Mesendoderm (in vitro differentiated cells): ENCODE measurements at places on chromosomes 7 and 10.

DNA sequence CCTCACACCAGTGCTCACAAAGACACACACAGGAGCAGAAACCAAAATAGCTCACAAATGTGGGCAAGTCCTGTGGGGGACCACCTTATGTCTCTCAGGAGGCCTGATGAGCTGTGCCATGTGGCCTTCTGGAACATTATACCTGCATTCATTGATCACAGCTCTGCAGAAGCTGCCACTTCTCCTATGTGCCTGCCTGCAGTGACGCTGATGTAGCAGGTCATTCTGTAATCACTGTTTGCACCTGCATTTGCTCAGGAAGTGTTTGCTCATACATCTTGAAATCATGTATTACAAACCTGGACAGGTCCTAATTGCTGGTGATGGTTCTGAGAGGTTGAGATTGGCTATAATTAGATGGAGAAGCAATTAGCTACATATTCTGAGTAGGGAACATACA lies 310.2 kb downstream of the AUTS2 start:
- no peaks in the 10 kb centered on the region for H3K36me3 ChIP-seq
- H3K4me1 ChIP-seq, result no peaks in the 10 kb centered on the region
- H3K27me3 ChIP-seq, result no peaks in the 10 kb centered on the region
- DNase-seq, result no peak
- H3K27ac ChIP-seq, result no peak overlapping the region
- no peak overlapping the region for H3K4me3 ChIP-seq

- no peak for DNase-seq
- no peaks in the 10 kb centered on the region for H3K27me3 ChIP-seq
- H3K36me3 ChIP-seq, result no peaks in the 10 kb centered on the region
Observed at GRCh38 chr7:43937444-43937843, 11.2 kb downstream of the UBE2D4 start.

GRCh38 chr10:7558036-7558435 lies 108.7 kb downstream of the ITIH5 start:
- H3K36me3 ChIP-seq, result no peaks in the 10 kb centered on the region
- no peak overlapping the region for H3K27ac ChIP-seq
- no peaks in the 10 kb centered on the region for H3K4me1 ChIP-seq
- H3K4me3 ChIP-seq, result no peak overlapping the region
- DNase-seq, result no peak

DNA sequence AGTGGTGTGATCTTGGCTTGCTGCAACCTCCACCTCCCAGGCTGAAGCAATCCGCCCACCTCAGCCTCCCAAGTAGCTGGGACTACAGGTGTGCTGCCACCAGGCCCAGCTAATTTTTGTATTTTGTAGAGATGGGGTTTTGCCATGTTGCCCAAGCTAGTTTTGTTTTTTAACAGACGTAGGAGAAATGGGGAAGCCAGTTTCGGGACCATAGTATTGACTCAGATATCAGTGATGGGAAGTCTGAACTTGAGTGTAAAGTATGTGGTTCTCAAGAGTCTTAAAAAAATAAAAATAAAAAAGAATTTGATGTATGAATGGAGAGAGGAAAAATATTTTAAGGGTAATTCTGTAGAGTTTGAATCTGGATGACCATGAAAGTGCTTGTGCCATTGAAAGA lies 34.2 kb downstream of the SP4 start:
- H3K4me3 ChIP-seq, result no peak overlapping the region
- H3K4me1 ChIP-seq, result no peaks in the 10 kb centered on the region
- DNase-seq, result no peak
- no peak overlapping the region for H3K27ac ChIP-seq
- H3K36me3 ChIP-seq, result no peaks in the 10 kb centered on the region

DNA sequence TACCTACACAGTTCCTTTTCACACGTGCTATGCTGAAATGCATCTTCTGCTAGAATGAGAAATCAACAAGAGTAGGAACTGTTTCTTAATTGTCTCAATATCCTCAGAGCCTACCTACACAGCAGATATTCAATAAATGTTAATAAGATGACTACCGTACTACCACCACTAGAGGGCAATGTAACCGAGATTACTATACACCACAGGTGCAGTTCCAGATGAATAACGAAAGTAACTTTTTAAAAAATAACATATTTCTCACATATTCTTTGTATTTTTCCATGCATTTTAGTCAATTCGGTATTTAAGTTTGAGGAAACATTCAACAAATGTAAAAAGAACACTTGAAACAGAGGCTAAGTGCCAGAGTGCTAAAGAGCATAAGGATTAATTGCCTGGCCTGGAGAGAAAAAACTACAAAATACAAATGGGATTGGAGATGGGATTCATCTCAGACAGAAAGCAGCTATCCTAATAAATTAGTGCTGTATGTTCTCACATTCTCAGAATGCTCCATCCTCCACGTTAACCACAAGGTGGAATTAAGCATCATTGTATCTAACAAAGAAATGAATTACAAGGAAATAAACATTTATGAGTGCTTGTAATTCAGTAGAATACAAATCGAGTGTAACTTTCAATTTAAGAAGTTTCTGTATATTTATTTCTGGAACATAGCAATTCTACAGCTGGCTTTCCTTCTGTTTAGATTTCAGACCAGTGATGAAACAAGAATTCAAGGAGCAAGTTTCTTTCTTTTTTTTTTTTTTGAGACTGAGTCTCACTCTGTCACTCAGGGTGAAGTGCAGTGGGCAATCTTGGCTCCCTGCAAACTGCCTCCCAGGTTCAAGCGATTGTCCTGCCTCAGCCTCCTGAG lies 20.3 kb upstream of the HECTD2 start:
- H3K4me1 ChIP-seq, result no peaks in the 10 kb centered on the region
- no peaks in the 10 kb centered on the region for H3K36me3 ChIP-seq
- no peak overlapping the region for H3K4me3 ChIP-seq

GRCh38 chr7:47218378-47219176 lies 363.3 kb downstream of the TNS3 start:
- H3K4me1 ChIP-seq, result no peaks in the 10 kb centered on the region
- H3K36me3 ChIP-seq, result no peaks in the 10 kb centered on the region
- H3K4me3 ChIP-seq, result no peak overlapping the region
- no peak for DNase-seq
- no peak overlapping the region for H3K27ac ChIP-seq

DNA sequence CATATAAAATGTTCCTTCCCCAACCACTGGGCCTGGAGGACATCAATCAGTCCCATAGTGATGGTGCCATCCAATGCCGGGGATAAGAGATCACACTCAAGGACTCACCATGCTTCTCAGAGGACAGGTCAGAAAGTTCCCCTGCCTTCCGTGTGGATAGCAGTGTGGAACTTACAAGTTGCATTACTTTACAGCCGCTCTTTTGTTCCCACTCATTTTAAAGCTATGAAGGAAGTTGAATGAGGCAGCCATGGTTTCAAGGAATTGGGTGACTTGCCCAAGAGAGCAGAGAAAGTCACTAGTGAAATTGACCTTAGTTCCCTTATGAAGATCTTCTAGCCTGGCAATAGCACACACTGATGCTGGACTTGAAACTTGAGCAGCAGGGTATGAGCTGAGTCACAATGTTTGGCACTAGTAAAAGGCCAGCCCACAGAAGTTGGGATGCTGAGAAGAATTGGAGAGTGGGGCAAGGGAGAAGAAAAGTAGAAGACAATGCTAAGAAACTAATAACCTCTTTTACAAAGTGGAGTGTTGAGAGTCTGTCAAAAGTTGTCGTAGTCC lies 78.7 kb downstream of the CXCL12 start:
- no peak for DNase-seq
- no peak overlapping the region for H3K4me3 ChIP-seq
- H3K27me3 ChIP-seq, result no peaks in the 10 kb centered on the region
- H3K36me3 ChIP-seq, result no peaks in the 10 kb centered on the region
- no peaks in the 10 kb centered on the region for H3K4me1 ChIP-seq
- H3K27ac ChIP-seq, result no peak overlapping the region
